Stimulated activated CD4-positive, alpha-beta T cell treated with anti-CD3 and anti-CD28 coated beads, Interleukin-4, amount 100 ng/mL, for 1 hour (primary cell): ENCODE measurements at places on chromosomes 2 and 18.

GRCh38 chr2:29114946-29115609 is at the start of gene CLIP4:
Gene CLIP4, plus strand, starts transcription at chr2:29115415. Its CDS starts 5,974 bp downstream, at chr2:29121389.
- peak; percentile 82 for DNase-seq

DNA sequence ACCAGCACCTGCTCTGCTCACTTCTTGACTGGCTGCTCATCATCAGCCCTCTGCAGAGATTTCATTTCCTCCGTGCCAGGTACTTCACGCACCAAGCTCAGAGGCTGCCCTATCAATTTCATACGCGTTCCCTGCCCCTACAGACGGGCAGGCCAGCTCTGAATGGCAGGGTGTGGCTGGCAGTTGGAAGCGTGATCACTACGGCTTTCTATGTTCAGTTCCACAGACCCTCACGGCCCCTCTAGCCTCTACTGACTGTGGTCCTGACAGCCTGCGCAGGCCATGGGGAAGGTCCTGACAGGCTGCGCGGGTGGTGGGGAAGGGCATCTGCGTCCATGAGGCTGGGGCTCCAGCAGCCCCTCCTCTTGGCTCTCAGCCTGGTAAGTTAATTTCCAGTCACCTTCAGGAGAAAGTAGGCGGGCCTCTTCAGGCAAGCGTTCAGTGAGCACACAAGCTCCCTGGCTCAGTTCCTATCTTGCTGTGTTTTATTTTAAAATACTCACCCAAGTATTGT is 154.8 kb downstream of the ZNF236 start:
- DNase-seq = no peak

GRCh38 chr2:179106676-179107428 is 56.9 kb upstream of the CCDC141 start:
- DNase-seq = no peak

- DNase-seq = peak; percentile 52
These were observed 233.7 kb downstream of the METTL4 start for GRCh38 chr18:2337552-2338141.

DNA sequence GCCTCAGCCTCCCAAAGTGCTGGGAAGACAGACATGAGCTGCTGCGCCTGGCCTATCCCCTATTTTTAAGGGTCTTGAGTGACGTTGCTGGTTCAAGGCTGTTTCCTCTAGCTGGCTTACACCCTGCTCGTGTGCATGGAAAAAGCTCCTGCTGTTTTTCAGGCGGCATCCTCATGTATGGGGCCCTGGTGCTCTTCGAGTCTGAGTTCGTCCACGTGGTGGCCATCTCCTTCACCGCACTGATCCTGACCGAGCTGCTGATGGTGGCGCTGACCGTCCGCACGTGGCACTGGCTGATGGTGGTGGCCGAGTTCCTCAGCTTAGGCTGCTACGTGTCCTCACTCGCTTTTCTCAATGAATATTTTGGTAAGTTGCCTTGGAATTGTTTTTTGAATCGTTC is 22.0 kb upstream of the NFATC1 start:
- DNase-seq = no peak

DNA sequence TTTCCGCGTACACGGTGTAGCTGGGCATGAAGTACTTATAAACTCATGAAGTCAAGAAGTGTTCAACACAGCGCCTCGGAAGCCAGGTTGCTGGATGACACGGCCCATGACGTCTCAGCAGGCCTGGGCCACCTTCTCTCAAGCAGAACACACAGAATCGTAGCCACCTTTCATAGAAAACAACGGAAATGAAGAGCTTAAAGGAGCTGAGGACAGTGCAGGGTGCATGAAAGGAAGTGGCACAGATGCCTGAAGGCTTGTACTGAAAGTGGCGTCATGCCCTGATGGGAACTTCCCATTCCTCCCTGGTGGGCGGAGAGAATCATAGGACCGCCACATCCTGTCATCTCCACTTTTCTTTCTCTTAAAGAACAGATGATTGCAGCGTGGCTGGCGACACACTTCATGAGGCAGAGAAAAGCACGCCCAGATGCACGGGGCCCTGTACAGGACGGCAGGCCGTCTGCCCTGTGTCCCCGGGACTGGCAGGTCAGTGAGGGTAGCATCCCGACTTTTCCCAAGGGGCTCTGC is 31.1 kb downstream of the HDAC4 start:
- peak; percentile 69 for DNase-seq

GRCh38 chr2:223054193-223054781 is 2.3 kb downstream of the KCNE4 start:
- DNase-seq = no peak

DNA sequence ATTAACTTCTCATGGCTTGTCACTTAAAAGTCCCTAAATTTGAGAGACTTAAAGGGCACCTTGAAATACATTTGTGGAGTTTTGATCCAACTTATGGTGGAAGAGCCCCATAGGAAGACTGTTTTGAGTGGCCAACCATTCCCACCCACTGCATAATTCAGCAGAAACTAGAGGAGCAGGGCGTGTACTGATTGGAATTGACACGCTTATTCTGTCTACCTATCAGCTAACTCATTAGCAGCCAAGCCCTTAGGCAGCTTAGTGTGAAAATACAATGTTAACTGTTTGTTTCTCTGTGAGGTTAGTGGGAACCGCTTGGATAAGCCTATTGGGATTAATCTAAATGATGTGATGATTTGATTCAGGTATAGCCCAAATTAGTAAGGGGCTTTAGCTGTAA is 6.4 kb downstream of the LGALSL start:
- no peak for DNase-seq

DNA sequence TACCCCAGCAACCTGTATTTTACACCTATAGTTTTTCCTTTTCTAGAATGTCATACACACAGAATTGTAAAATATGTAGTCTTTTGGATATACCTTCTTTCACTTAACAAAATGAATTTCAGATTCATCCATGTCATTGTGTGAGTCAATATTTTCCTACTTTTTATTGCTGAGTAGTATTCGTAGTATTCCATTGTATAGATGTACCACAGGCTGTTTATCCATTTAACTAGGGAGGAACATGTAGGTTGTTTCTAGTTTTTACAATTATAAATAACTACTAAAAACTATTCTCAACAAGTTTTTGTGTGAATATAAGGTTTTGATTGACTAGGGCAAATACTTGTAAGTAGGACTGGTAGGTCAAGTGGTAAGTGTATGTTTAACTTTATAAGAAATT is 187.4 kb downstream of the ACOXL start:
- no peak for DNase-seq

DNA sequence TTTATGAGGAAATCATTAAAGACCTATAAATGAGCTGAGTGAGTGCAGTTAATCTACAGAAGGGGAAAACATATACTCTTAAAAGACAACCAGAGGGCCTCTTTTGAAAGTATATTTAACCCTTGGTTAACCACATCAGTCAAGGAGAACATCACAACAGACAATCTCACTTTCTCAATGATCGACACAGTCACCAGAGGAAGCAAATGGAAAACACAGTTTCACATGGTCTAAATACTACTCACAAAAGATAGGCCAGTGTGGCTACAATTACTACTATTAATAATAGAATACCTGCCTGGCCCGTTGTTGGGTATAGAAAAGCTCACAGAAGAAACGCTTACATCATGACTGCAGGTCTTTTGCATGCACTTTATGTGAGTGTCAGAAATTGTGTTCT is 426.2 kb downstream of the NCKAP5 start:
- no peak for DNase-seq

GRCh38 chr18:47247416-47248114 is 3.9 kb downstream of the SKOR2 start:
- DNase-seq = no peak

DNA sequence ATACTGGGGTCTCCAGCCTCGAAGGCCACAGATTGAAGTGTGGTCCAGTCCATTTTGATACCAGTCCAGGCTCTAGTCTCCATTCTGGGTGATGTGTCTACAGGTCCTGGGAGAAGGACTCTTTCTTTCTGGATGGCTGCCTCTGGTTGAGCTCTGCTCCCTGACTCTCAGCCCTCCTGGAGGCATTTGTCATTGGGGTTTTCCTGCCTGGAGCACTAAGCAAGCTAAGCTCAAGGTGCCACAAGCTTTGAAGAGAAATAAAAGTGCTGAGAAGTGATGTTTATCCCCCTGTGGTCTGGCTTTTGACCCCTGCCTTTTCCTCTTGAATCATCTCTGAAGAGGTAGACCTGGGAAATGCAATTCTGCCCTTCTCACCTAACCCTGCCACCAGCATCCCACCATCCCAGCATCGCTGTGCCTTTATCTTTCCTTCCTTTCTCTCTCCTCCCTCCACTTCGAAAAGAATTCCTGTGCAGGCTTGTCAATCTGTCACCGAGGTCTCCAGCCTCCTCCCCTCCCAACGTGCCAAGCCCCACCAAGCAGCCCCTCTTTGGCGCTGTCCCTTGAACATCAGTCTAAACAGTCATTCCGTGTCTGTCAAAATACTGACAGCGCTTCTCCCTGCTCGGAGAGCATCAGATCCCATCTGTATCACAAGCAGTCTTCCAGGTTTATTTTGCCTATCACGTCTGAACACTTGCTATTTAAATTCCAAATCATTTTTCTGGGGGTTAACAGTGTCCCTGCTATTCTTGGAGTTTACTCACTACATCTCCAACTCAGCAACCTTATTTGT is 334.6 kb upstream of the SLC14A2 start:
- DNase-seq = no peak

GRCh38 chr2:205585449-205586383 is 96.6 kb upstream of the NRP2 start:
- no peak for DNase-seq

DNA sequence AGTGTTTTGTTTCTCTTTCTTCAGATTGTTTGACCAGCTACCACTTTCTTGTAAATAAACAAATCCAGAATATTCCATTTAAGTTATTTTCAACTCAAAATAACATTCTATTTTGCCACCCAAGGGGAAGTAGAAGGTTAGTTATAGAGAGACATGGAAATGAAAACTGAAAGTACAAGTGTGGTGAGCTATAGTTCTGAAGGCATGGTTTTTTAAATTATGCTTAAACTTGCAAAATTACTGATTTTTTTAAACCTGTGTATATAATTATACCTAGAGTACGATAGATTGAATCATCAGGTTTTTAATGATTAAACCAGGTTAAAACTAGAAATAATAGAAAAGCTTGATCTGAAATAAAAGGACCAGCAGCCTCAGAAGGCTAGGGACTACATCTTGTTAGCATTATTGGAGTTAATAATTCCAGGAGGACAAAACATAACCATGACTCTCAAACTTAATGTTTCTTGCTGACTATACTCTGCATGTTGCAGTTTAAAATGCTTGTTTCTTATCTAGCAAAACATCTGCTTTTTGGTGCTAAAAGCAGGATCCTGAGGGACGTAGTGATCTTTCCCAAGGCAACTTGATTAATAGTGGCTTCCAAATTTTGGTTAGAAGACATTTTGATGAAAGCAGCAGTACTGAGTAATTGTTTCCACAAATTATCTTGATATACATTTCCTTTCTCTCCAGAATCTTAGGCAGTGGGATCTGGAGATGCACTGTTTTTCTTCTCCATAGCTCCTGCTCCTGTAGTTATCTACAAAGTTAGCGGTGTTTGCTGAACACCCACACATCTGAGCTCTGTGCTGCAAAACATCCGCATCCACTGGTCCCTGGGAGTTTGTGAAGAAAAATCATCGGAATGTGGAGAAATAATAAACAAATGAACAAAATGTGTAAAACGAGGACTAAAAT is 327.2 kb upstream of the PKDCC start:
- DNase-seq = no peak

- DNase-seq = no peak
These were observed 57.3 kb downstream of the GULP1 start for GRCh38 chr2:188349019-188349418.

- no peak for DNase-seq
These were observed 9.2 kb downstream of the SGPP2 start for GRCh38 chr2:222433332-222434173.

GRCh38 chr2:234816491-234816890 is 135.3 kb upstream of the SH3BP4 start:
- DNase-seq = no peak

GRCh38 chr2:223217373-223217772 is 165.4 kb downstream of the KCNE4 start:
- DNase-seq = no peak

DNA sequence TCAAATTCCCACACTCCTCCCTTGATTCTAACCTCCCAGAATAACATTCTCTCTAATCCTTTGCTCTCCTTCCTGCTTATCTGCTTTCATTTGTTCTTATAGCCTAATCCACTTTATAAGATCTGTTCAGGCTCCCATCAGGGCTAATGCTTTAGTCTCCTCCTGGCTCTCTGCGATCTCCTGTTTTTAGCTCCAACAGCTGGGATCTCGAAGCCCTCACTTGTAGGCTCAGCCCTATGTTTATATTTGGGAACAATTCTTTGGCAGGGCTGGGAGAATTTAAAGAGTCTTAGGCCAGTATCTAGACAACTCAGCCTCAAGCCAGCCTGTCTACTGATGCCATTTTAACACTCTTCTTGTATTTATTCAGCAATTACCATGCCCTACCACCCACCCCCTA is 27.2 kb upstream of the RAPH1 start:
- DNase-seq = no peak

DNA sequence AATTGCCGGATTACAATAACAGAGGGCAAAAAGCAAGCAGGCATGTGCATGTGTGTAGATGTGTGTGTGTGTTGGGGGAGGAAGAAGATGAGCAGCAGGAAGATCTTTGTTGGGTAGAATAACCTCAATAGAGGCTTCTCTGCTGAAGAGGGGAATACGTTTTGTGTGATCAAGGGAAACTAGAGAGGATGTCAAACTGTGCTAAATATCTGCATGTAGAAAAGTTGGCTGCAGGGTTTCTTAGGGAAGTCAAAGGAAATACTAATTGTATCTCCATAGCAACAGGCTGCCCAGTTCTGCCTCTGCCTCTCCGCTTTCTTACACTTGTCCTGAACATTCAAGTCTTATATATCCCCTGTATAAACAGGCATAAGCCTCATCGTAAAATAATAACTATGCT is 190.1 kb upstream of the RND3 start:
- DNase-seq = no peak

GRCh38 chr2:224039080-224039769 is at the start of gene SERPINE2:
Gene SERPINE2, minus strand, starts transcription at chr2:224039286. Its CDS starts 37,386 bp downstream, at chr2:224001900.
- peak; percentile 60 for DNase-seq

DNA sequence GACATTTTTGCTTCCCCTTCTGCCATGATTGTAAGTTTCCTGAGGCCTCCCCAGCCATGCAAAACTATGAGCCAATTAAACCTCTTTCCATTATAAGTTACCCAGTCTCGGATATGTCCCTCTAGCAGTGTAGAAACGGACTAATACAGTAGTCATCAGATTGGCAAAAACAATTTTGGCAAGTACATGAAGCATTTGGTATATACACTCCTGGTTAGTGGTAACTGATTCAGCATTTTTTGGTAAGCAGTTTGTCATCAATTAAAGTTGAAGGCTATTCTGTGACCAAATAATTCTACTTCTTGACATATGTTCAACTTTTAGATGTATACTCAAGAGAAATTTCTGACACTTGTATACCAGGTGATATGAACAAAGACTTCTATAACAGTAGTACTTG is 190.5 kb upstream of the STON1 start:
- DNase-seq = no peak

- no peak for DNase-seq
These were observed 3.5 kb upstream of the NOSTRIN start for GRCh38 chr2:168798888-168799410.

DNA sequence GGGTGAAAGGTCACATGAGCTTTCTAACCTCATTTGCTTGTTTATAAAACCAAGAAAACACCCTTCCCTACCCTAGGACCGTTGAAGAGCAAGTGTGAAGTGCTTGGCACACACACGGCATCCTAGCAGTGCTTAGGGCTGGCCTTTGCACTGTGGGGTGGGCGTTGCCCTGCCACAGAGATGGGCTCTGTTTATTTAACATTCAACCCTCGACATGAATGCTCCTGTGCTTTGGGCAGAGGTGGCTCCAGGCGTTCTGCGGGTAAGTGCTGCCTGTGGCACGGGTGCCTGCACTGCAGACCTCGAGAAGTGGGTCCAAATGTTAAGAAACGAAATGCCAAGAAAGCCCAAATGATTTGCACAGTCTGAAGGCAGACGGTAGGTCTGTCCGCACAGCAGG is 170.1 kb downstream of the FHOD3 start:
- no peak for DNase-seq
